ENCODE measurements at places on chromosomes 6 and 20. TPM values are rescaled to one million over a fixed set of nuclear protein-coding genes. Genes with fewer than 3 reads are reported as not detected.
A peak's percentile ranks its signal among the peaks of the same experiment; 100 is the strongest.

Gene RANBP9
- total RNA-seq = 39.0 TPM

Gene SNAI1
- 4.3 TPM for total RNA-seq

DNA sequence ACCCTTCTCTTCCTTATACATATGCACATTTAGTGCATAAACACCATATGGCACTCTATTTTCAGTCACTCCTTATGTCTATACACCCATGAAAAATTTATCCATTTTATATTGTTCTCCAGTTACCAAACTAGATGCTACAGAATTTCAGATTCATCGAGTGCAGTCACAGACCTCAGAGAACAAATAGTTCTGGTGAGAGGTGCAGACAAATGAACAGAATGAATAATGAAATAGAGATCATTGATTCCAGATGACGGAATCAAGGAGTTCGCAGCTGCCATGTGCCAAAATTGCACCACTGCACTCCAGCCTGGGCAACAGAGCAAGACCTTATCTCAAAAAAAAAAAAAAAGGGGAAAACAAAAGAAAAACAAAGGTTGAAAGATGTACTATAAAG is 214.8 kb upstream of the CEP162 start:
- no peak for DNase-seq

DNA sequence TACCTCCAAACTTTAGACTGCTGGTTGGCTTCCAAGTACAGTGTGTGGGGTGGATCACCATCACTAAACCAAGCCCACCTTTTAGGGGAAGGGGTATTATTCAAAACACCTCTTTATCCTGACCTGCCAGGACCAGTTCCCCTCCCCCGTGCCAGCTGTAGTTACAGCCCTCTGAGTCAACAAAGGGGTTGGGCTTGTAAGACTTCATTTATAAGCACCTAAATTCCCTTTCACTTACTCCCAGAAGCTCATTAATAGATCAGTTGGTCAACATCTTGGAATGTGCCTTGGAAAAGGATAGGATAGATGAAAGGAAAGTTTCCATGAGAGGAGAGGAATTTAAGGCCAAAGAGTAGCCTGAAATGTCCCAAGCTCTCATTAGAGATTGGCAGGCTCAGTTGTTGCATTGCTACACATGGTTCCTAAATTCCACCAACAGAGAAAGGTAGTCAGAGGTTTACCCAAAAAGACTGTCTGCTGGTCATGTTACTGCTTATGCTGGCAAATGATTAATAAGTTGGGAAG is 59.2 kb downstream of the TNFAIP3 start:
- DNase-seq = peak; percentile 21

- no peak for DNase-seq
These were observed 195.9 kb upstream of the CST7 start for GRCh38 chr20:24753130-24753529.

GRCh38 chr20:15937179-15937578 is 636.1 kb downstream of the KIF16B start:
- DNase-seq = peak; percentile 63

All from B cell (primary cell).